IMR-90 (cell line): ENCODE measurements at places on chromosomes 1 and 21. TPM values are rescaled to one million over a fixed set of nuclear protein-coding genes. Genes with fewer than 3 reads are reported as not detected.

GRCh38 chr1:39922251-39922688, 20.6 kb upstream of the MYCL start:
- no peak for DNase-seq

GRCh38 chr1:31549809-31550620, 26.3 kb upstream of the TINAGL1 start:
- DNase-seq, result no peak

GRCh38 chr1:818618-819291, 105.0 kb upstream of the SAMD11 start:
- DNase-seq, result no peak

Gene PIK3CD
- polyA plus RNA-seq, result 12.1 and 13.6 TPM in 2 replicates

Gene RGS7
- 0.47 and 0.58 TPM in 2 replicates for polyA plus RNA-seq

Gene NUP210L
- 0.02 TPM in 1 of 2 replicates, not detected in the other for polyA plus RNA-seq

Gene TIAM1
- 2.9 TPM in 2 replicates for polyA plus RNA-seq
